Natural killer cell (primary cell): ENCODE measurements at places on chromosomes 11 and 22.
A peak's percentile ranks its signal among the peaks of the same experiment; 100 is the strongest.

DNA sequence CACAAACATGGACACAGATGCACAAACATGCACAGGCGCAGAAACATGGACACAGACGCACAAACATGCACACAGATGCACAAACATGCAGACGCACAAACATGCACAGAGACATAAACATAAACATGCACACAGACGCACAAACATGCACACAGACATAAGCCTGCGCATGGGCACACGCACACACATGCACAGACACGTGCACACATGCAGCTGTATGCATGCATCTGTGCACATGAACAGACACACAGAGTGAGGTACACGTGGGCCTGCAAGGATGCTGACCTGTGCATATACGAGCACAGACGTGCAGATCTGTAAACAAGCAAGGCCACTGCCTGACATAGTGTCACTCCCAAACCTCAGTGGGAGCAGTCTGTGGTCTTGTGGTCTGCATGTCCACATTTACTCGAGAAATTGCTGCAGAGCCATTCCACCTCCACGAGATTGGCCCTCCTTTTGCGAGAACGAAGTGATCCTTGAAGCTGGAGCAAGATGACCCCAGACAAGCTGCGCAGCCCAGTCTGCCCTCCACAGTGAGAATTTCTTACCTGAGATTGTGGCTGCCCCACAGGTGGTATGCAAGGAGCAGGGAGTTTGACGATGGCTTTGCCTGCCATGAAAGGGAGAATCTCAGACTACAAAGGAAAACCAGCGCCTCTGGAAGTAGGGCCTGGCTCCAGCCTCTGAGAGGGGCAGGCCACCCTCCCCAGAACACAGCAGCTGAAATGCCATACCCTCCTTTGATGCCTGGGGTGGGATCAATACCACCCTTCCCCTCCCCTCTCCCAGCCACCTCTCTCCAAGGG lies 299.9 kb downstream of the BRD1 start:
- DNase-seq, result no peak
- H3K4me1 ChIP-seq, result peaks cover 6% of the 10 kb centered on the region
- no peak overlapping the region for H3K4me3 ChIP-seq

DNA sequence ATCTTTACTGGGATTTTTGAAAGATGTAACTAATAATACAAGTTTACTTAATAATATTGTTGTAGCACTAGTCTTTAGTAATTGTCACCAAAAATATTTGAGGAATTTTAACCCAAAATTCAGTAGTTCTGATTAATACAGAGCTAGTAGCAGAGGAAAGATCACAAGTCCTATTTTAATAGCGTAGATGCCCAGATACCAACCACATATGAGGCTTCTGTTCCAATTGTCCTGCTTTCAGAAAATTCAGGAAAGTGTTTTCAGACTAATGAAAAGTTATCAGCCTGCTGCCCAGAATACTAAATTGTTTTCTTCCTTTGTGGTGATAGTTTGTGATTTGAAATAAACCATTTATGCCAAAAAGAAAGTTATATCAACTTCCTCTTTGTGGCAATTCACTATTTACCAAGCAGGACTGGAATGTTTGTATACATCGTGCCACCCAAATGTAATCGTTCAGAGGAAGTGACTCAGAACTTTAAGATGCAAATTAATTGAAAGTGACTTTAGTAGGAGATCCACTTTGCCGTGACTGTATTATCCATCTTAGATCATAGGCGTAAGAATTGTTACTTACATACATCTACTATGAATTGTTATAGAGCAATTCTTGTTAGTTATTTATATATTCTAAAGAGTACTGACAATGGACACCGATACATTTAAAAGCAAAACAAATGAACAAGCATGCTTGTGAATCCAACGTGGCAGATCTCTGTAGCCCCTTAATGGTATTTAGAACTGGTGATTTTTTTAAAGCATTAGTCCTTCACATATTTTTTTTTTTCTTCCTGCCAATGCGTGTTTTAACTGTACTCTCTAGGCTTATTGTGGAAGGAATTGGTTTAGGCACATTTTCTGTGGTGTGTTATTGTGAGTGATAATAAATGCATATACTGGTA lies 231.0 kb downstream of the DDX10 start:
- no peaks in the 10 kb centered on the region for H3K4me1 ChIP-seq
- no peak for DNase-seq
- no peaks in the 10 kb centered on the region for H3K27me3 ChIP-seq
- no peaks in the 10 kb centered on the region for H3K36me3 ChIP-seq
- no peak overlapping the region for H3K4me3 ChIP-seq
- no peak overlapping the region for H3K27ac ChIP-seq

DNA sequence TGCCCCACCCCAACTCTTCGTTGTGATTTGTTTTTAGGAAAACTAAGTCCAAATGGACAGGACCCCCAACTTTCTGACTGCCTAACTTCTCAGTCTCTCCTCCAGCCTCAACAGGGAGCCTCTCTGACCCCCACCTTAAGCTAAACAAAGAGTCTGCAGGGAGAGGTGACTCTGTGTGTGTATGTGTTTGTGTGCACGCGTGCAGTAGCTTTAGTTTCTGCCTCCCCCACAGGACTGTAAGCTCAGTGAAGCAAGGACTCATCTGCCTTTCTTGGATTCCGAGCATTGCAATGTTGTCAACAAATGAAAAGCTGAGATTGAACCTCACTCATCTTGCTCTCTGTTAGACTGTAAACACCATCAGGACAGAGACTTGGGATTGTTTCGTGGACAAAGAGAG lies 7.9 kb downstream of the SNAP29 start:
- no peak for DNase-seq
- H3K4me1 ChIP-seq, result peaks cover 61% of the 10 kb centered on the region
- peaks cover 15% of the 10 kb centered on the region for H3K36me3 ChIP-seq
- H3K27me3 ChIP-seq, result no peaks in the 10 kb centered on the region

GRCh38 chr22:35733036-35733435 lies 15.4 kb downstream of the APOL5 start:
- H3K36me3 ChIP-seq, result no peaks in the 10 kb centered on the region
- H3K27ac ChIP-seq, result no peak overlapping the region
- no peaks in the 10 kb centered on the region for H3K4me1 ChIP-seq

GRCh38 chr11:46060013-46060412 lies 61.2 kb downstream of the PHF21A start:
- peaks cover 4% of the 10 kb centered on the region for H3K36me3 ChIP-seq
- H3K4me3 ChIP-seq, result no peak overlapping the region
- H3K27me3 ChIP-seq, result no peaks in the 10 kb centered on the region
- no peak overlapping the region for H3K27ac ChIP-seq
- H3K4me1 ChIP-seq, result no peaks in the 10 kb centered on the region
- no peak for DNase-seq

GRCh38 chr11:102430158-102430836 lies 22.3 kb downstream of the TMEM123 start:
- DNase-seq, result no peak
- H3K27ac ChIP-seq, result no peak overlapping the region
- peaks cover 6% of the 10 kb centered on the region for H3K36me3 ChIP-seq
- peaks cover 7% of the 10 kb centered on the region for H3K4me1 ChIP-seq
- no peaks in the 10 kb centered on the region for H3K27me3 ChIP-seq

GRCh38 chr11:71130106-71130505 lies 122.3 kb downstream of the SHANK2 start:
- no peaks in the 10 kb centered on the region for H3K4me1 ChIP-seq
- no peak overlapping the region for H3K27ac ChIP-seq
- no peak overlapping the region for H3K4me3 ChIP-seq
- H3K27me3 ChIP-seq, result no peaks in the 10 kb centered on the region
- no peaks in the 10 kb centered on the region for H3K36me3 ChIP-seq

- no peaks in the 10 kb centered on the region for H3K36me3 ChIP-seq
- H3K27ac ChIP-seq, result no peak overlapping the region
- no peak for DNase-seq
- H3K27me3 ChIP-seq, result no peaks in the 10 kb centered on the region
These were observed 13.1 kb upstream of the RPL3 start for GRCh38 chr22:39332441-39333064.

- H3K36me3 ChIP-seq, result no peaks in the 10 kb centered on the region
- no peak overlapping the region for H3K4me3 ChIP-seq
- H3K27ac ChIP-seq, result no peak overlapping the region
These were observed 447.4 kb downstream of the BRD1 start for GRCh38 chr22:49380095-49380827.

DNA sequence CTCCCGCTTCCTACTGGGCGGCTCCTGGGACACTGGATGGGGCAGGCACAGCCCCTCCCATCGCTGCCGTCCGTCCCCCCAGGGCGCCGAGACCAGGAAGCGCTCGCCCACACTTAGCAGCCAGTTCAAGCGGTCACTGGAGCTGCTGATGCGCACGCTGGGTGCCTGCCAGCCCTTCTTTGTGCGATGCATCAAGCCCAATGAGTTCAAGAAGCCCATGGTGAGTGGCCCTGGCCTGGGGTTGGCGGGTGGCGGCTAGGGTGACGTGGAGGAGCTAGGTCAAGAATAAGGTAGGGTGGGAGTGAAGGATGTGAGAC lies 44.6 kb downstream of the MYO7A start:
- peaks cover 11% of the 10 kb centered on the region for H3K4me1 ChIP-seq
- no peaks in the 10 kb centered on the region for H3K27me3 ChIP-seq
- H3K4me3 ChIP-seq, result no peak overlapping the region
- H3K27ac ChIP-seq, result no peak overlapping the region
- DNase-seq, result no peak
- H3K36me3 ChIP-seq, result no peaks in the 10 kb centered on the region

DNA sequence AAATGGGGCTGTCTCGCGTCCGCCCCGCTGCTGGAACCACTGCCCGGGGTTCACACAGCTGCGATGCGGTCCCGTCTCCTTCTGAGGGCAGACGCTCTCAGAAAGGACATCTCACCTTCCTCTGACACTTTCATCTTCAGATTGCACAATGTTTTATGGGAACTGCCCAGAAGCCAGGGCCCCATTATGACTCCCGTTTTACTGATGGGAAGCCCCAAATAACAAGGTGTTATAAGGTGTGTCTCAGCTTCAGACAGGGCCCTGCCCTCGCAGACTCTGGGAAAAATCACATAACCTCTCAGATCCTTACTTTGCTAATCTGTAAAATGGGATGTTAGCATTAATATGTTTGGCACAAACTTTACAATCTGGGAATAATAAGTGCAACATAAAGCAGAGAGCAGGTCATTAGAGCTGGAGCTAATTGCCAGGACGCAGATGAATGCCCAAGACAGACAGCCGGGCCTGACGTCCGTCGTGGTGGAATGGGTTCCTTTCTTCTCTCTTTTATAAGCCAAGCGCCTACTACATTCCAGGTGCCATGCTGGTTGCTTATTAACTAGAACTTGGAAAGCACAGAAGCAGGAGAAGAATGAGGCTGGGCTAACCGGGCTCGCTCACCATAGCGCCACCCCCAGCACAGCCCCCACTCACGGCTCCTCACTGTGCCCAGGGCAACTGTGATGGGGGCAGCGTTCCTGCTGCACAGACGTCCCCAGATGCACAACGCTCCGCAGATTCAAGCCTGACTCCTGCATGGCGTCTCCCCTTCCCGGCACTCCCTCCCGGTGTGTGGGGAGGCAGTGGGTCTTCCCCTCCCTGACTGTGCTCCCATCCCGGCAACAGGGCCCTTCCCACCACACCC lies 43.8 kb downstream of the TRMU start:
- no peak overlapping the region for H3K27ac ChIP-seq
- DNase-seq, result no peak
- no peaks in the 10 kb centered on the region for H3K27me3 ChIP-seq
- peaks cover 23% of the 10 kb centered on the region for H3K4me1 ChIP-seq
- no peaks in the 10 kb centered on the region for H3K36me3 ChIP-seq
- no peak overlapping the region for H3K4me3 ChIP-seq

GRCh38 chr11:75165721-75166120 lies 14.8 kb downstream of the SLCO2B1 start:
- no peaks in the 10 kb centered on the region for H3K27me3 ChIP-seq
- H3K4me1 ChIP-seq, result no peaks in the 10 kb centered on the region
- no peaks in the 10 kb centered on the region for H3K36me3 ChIP-seq
- no peak overlapping the region for H3K27ac ChIP-seq
- no peak for DNase-seq

DNA sequence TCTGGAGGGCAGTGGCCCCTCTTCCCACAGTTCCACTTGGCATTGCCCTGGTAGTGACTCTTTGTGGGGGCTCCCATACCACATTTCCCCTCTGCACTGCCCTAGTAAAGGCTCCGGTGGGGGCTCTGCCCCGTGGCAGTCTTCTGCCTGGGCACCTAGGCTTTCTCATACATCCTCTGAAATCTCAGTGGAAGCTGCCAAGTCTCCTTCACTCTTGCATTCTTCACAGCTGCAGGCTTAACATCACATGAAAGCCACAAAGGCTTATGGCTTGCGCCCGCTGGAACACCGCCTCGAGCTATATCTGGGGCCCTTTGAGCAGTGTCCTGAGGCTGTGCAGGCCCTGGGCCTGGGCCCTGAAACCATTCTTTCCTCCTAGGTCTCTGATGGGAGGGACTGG lies 25.3 kb downstream of the PLEKHB1 start:
- no peak for DNase-seq
- no peak overlapping the region for H3K4me3 ChIP-seq
- H3K27ac ChIP-seq, result no peak overlapping the region
- no peaks in the 10 kb centered on the region for H3K27me3 ChIP-seq
- H3K4me1 ChIP-seq, result no peaks in the 10 kb centered on the region

DNA sequence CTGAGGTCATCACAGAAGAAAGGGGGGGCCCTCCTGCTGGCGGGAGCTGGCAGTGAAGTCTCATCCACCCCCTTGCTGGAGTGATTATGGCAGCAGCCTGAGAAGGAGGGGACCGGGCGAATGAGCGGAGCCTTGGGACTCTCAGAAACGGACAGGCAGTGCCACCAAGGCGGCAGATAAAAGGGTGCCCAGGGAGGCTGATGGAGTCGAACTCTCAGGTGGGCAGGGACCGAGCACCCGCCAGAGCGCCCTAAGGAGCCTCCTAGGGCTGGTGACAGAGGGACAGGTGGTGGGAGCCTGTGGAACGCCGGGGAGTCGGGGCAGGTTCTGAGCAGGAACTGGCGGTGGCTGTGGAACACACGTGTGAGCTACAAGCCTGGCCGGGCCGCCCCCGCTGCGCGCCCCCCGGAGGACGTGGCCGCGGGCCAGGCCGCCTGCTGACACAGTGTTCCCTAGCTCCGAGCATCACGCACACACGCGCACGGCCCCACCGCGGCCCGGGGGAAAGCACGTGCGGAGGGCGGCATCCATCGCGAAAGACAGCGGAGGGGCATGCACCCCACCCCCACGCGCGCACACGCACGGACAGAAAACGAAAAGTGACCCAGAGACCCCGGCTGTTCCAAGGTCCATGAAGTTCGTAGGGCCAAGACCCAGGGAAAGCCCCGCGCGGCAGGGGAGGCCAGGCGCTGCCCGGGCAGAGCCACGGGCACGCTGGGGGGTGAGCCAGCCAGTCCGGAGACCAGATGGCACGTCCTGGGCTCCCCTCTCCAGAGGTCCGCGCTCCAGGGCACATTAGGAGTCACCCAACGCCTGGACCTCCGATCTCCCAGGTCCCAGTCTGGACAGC lies 1.0 kb downstream of the VWCE start:
- peak; percentile 31 for DNase-seq
- no peak overlapping the region for H3K27ac ChIP-seq
- peaks cover under 1% of the 10 kb centered on the region for H3K36me3 ChIP-seq
- peaks cover 32% of the 10 kb centered on the region for H3K4me1 ChIP-seq
- peak overlapping the region; percentile 10 for H3K4me3 ChIP-seq
- H3K27me3 ChIP-seq, result peaks cover 9% of the 10 kb centered on the region

GRCh38 chr11:47394322-47395222 lies 13.8 kb upstream of the SLC39A13 start:
- H3K4me3 ChIP-seq, result peak overlapping the region; percentile 34
- peak overlapping the region; percentile 97 for H3K27ac ChIP-seq
- H3K27me3 ChIP-seq, result no peaks in the 10 kb centered on the region
